ENCODE measurements at places on chromosomes 6 and 20.

- no peak for DNase-seq
Measured at GRCh38 chr20:12902992-12903391, 105.8 kb upstream of the SPTLC3 start.

DNA sequence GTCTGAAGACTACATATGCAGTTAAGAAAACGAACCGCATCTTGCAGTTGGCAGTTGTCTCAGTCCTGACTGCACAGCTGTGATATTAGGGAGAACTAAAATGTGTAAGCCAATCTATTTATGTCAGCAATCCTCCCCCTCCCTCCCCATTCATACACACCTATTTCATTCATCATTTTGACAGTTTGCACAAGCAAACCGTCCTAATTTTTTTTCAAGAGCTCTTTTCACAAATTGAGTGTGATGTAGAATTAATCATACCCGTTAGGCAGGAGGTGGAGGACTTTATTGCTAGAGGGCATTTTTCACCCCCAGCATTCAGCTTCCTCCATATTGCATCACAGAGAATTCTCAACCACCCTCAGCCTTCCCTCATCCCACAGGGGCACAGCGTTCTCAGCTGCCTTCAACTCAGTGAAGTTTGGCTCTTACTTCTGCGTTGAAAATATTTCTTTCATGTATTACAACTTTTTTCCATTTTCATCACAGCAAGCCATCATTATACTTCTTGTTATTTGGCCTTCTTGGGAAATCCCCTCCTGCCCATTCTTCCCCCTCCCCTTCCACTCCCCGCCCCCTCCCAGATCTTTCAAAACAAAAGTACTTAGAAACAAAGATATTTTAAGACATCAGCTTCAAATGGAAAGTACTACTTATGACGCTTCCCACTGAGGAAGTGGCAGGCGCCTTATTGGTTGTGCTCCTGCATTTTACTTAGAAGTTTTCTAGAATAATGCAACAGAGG lies 37.5 kb downstream of the NOX3 start:
- DNase-seq = peak; percentile 75

GRCh38 chr6:26307850-26308249 lies 57.1 kb upstream of the BTN3A2 start:
- DNase-seq = no peak

- no peak for DNase-seq
Measured at GRCh38 chr6:138988469-138988834, 399 bp upstream of the REPS1 start.

DNA sequence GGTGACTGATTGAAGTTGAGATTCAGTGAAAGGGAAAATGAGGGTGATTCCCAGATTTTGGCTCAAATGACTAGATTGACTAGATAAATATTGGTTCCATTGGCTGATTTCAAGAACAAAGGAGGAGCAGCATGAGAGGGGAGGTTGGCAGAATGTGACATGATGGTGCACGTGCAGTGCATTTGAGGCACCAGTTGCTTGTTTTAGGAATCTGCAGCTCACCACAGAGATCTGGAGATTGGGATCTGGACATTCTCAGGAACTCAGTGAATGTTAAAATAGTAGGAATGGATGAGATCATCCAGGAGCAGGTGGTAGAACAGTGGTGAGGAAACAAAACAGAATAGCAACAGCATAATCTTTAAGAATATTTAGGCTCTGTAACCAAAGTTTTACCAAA lies 496.3 kb downstream of the DHX35 start:
- no peak for DNase-seq

DNA sequence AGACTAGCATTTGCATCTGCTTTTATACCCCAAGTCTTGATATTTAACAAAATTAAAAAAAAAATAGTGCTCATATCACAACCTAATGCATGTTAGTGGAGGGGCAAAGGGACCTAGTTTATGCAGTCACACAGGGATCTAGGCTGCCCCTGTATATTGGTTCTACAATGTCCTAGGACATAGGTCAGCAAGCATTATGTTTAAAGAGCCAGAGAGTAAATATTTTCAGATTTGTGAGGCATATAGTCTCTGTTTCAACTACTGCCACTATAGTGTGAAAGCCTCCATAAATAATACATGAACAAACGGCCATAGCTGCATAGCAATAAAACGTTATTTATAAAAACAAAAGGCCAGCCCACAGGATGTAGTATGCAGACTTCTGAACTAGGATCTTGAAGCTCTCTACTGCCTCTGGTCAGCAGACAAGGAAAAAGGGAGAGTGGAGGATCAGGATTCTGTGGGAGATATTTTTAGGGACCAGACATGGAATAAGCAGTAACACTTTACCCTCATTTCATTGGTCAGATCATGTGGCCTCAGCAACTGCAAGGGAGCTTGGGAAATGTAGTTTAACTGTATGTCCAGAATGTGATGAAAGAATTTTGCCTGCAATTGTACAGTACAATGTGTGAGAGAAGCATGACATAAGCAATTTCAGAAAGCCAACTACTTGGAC lies 414.2 kb upstream of the SPTLC3 start:
- DNase-seq = no peak

- DNase-seq = no peak
Measured at GRCh38 chr6:305371-306206, 13.3 kb downstream of the DUSP22 start.

- no peak for DNase-seq
Measured at GRCh38 chr6:108465098-108465495, 95.6 kb upstream of the FOXO3 start.

GRCh38 chr6:13992417-13993055 lies 67.8 kb downstream of the RNF182 start:
- DNase-seq = no peak

GRCh38 chr6:147095316-147095715 lies 108.9 kb upstream of the STXBP5 start:
- DNase-seq = no peak

- DNase-seq = no peak
Measured at GRCh38 chr6:11343963-11344723, 111.7 kb upstream of the NEDD9 start.

DNA sequence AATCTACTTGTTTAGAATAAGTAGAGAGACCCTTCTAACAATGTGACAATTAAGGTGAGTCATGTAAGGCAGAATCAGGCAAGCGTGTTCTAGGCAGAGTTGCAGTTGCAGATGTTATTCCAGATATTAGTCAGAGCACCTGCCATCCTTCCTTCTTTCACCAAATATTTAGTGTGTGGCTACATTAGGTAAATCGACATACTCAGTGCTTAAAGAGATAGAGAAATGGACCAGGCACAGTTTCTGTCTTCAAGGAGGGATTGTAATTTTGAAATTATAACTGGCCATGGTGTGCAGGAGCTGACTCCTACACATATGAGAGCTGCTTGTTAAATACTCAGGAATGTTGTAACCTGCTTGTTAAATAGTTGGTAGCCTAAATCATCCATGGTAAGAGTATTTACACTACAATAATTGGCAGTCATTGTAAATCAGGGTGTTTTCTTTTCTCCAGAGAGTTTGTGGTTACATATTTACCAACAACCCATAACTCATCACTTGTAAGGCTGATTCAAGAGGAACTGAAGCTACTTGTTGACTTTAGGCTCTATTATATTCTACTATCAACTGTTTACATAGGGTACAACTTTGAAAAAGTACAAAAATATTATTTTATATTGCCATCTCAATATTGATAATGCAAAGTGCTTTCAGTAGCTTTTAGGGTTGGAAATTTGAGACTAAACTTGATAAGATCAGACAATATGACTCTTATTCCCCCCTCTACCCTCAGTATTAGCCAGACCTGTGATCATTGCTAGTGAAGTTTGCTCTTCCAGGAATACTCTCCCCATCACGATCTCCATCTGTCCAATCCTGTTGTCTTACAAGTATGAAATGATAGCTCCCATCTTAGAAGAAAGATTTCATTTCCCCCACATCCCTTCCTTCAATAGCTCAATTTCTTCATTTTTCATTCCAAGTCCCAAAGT lies 607.1 kb downstream of the COL12A1 start:
- DNase-seq = no peak

DNA sequence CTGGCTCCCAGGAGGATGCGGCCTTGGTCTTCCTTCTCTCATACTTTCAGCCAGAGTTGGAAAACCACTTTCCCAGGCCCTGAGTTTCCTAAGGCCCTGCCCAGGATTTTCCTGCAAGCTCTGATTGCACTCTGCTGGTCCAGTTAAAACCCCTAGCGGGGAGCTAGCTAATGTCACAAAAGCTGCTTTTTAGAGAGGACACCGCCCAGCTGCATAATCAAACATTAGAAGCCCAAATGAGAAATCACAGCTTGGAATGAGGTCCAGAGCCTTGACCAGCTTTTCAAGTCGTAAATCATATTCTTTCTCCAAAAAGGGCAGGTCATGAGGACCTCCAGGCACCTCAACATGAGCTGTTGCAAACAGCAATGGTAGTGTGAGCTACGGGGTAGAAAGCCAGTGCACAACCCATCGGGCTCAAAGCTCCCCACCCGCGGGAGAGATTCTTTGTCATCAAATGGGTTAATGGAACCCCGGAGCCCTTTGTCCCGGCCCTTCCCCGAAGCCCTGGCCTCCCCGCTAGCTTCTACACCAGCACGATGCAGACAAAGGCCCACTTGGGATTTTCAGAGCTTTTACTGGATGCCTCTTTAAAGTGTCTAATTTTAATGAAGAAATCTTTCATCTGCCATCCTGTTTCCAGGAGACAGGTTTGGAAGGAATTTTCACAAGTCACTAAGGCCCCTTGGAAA lies 134.0 kb downstream of the SCML4 start:
- DNase-seq = no peak

Data from NCI-H1436 treated with DMSO at 0.1 percent for 48 hours (cell line).